Stomach (tissue), 19 donors: ENCODE measurements at places on chromosomes 6 and 20. TPM values are rescaled to one million over a fixed set of nuclear protein-coding genes. Genes with fewer than 3 reads are reported as not detected.

Gene GLP1R
- total RNA-seq = not detected

DNA sequence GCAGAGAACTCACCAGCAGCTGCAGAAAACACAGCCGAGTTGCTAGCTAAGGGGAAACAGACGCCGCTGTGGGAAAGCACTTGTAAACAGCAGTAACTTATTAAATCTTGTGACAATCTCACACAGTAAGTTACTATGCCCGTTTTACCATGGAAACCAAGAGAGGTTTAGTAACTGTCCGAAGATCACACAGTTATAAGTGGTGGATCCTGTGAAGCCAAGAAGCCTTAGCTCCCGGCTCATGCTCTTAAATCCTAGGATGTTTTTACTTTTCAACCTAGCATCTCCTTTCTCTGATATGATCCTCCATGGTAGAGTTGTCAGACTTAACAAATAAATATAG lies 1.5 kb upstream of the SULF2 start:
- no peak for DNase-seq

DNA sequence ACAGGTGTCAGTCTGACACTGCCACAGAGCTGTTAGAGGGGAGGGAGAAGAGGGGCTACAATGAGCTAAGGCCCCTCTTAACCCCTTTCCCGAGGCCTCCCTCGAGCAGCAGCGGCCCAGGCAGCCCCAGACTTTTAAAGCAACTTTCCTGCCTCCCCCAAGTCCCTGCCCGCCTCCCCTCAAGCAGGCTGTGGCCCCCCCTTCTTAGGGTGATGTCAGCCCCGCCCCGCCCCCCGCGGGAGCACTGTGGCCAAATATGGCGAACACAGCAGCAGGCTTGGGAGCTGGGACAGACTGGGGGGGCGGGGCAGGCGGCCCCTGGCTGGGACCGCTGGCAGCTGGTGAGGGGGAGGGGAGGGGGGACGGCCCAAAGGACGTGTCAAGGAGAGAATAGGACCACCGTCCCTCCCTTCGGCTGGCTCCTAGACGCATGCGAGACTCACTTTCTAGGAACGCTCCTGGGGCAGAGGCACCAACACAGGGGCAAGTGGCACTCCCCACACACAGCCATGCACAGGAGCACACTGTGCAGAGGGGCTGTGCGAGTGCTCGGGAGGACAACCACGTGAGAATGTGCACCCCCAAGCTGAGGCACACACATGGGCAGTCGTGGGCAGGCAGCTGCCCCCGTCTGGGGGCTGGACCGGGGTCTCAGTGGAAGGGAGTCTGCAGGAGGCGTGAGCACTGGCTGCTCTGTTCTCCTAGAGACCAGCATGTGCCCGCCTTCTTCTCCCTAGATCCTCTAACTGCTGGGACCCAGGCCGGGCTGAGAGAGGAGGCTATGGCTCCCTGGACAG lies 6.7 kb downstream of the TEAD3 start:
- DNase-seq = peak; percentile 94

Gene TLDC2
- not detected for total RNA-seq

DNA sequence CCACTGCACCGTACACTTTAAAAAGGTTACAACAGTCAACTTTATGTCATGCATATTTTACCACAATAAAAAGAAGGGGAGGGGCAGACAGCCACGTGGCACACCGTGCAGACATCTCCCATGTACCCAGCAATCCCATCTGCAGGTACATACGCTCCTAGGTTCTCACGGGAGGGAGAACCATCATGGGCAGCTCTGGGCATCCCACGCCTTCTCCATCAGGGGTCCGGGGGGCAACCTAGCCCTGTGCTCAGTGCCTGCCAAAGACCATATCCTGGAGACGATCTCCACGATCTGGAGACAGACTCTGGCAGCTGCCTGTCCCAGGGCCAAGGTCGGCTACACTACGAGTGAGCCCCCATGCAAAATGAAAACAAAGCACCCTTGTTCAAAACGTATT lies 2.5 kb upstream of the BNIP5 start:
- DNase-seq = no peak

DNA sequence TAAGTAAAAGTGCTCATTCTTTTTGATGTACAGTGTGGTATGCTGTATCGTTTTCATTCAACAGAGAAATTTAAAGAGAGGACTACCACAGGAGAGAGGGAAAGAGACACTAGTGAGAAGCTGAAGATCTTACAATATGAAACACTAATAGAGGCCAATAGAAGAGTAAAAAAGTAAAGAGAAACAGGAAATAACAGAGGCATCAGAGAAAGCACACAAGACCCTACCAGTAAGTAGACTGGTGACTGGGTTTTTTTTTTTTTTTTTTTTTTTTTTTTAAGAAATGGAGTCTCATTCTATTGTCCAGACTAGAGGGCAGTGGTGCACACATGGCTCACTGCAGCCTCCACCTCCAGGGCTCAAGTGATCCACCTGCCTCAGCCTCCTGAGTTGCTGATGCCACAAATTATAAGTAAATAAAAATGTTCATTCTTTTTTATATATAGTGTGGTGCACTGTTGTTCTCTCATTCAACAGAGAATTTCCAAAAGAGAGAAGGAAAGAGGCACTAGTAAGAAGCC lies 18.8 kb downstream of the ELOVL4 start:
- DNase-seq = no peak

DNA sequence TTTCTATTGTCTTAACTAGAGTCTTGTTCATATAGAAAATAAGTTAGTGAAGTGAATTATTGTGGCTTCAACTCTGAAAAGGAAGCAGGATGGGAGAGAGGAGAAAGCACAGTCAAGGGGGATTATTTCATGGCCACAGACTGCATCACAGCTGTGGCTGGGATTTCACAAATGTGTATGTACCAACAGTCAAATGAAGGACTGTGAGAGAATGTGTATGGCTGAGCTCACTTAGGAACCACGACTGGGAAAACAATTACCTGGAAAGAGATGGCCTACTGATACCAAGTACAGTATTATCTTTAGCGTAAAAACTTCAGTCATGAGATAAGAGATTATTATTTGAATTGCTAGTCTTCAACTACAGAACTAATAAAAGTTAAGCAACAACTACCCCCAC lies 54.9 kb downstream of the SESN1 start:
- DNase-seq = no peak

DNA sequence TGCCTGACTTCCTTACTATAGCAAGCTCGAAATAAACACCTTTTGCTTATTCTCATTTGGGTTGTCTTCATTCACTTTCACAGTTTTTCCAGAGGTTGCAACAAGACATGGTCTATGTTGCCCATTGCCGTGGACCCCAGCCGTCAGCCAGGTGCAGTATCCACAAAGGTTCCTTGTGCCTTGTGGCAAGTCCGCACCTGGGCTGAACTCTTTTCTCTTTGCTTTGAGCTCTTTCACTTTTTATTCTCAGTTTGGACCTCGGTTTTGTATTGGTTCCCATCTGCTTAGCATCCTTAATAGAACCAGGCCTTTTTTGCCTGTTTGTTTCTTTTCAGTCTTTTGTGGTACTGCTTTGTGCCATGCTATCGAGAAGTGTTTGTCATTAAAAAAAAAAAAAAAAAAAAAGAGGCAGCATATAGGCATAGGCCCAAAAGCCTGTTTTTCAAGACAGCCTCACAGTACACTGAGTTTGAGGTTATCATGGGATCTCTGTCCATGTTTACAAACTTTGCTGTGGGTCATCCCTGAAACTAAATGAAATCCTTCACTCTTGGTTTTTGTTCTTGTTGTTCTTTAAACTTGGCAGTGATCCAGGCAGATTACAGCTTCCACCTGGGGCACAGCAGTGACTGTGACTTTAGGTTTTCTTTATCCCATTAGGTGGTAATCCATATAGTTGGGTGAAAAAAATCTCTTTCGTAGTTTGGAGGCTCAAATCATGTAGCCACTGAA lies 33.3 kb downstream of the GSTA3 start:
- no peak for DNase-seq

Gene SNAP25
- total RNA-seq = 12.5 TPM

DNA sequence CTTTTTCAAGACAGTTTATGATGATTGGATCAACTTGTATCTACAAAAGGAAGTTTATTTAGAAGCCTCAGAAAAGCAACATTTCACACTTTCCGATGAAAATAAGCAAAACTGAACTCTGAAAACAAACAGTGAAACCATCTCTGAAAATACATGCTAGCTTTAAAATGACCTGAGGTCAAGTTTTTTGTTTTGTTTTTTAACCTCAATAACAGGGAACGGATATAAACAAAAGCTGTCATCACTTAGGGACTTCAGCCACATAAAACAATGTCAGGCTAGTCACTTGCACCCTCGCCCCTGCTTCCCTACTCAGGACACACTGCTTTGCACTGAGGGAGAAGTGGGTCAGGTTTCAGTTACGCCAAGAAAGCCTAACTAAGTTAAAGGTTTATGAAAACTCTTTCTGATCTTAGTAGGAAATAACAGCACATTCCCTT lies 11.6 kb downstream of the BACH2 start:
- DNase-seq = no peak

GRCh38 chr6:151690768-151691562 lies 116.5 kb upstream of the ESR1 start:
- DNase-seq = no peak

- peak; percentile 67 for DNase-seq
Measured at GRCh38 chr6:37134396-37135191, 35.4 kb upstream of the PIM1 start.

GRCh38 chr20:5328268-5328667 lies 11.5 kb upstream of the PROKR2 start:
- no peak for DNase-seq

DNA sequence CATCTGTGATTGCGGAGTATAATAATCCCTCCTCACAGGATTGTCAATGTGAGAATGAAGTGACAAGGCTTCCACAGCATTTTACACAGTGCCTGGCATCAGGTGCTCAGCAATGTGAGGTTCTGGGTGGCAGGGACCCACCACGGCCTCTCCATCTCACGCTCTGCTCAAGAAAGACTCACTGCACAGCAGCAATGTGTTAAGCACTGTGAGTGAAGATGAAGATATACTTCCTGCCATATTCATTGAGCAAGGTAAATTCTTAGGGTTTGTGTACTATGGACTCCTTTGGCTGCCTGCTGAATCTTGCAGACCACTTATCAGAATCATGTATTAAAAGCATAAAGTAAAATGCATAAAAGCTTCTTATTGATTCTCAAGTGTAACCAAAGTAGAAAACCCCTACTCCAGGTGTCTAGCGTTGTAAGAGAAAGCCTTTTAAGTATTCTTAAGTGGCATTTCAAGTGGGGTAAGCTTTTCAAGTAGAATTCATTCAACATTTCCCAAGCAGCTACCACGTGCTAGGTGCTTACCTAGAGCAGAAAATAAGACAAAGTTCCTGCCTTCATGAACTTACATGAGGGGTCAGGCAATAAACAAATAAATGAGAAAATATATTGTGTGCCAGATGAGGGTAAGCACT lies 17.0 kb upstream of the MEP1A start:
- no peak for DNase-seq

Gene SEL1L2
- not detected for total RNA-seq

- DNase-seq = no peak
Measured at GRCh38 chr20:41984031-41984430, 365.9 kb upstream of the CHD6 start.

- no peak for DNase-seq
Measured at GRCh38 chr20:35635652-35636051, 20.0 kb downstream of the SPAG4 start.

Gene FIG4
- total RNA-seq = 29.0 TPM

DNA sequence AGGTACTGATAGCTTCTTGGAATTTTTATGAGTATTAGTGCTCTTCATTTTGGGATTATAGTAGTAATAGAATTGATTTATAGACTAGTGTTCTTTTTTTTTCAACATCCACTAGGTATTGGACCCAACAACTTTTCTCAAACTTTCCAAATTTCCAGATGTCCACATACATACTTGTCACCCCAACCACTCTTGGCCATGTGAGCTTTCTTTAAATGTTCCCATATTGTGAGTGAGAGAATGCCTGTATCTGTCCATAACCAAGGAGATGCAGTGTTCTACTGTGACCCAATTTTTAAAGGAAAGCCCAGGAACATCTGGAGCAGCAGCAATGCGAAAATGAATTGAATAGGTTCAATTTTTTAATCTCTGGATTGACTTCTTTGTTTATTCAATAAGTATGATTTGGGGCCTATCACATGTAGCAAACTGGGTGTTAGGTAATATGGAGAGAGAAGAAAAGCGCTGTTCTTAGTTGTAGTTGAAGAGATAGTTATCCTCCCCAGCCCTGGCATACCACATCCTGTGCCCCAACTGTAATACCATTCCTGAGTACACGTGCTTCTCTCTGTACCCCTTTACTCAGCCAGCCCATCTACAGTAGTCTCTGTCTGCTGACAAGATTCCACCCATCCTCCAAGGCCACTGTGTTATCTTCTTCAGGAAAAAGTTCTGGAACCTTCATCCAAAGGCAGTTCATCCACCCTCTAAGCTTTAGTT lies 116.8 kb upstream of the SUPT3H start:
- no peak for DNase-seq

Gene SLC22A3
- 8.5 TPM for total RNA-seq

Gene OR2H2
- total RNA-seq = not detected

- DNase-seq = no peak
Measured at GRCh38 chr20:10110151-10110550, 75.4 kb downstream of the ANKEF1 start.

GRCh38 chr6:83976871-83977270 lies 56.7 kb upstream of the MRAP2 start:
- peak; percentile 63 for DNase-seq

Gene TCF15
- total RNA-seq = 0.43 TPM

DNA sequence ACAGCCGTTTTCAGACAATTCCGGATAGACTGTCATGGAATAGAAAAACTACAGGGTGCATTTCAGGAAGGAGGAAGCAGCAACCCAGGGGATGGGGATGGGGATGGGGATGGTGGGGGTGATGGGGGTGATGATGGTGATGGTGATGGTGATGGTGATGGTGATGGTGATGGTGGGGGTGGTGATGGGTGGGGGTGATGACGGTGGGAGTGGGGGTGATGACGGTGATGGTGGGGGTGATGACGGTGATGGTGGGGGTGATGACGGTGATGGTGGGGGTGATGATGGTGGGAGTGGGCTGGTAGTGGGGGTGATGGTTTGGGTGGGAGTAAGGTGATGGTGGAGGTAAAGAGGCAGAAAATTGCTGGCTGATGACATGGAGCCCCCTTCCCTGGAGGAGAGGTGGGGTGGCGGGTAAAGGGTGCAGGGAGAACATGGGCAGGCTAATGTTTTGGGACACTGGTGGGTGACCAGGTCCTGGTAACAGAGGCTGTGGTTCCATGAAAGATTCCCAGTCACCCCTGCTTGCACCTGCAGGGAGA lies 17.5 kb downstream of the LAMA5 start:
- no peak for DNase-seq

- DNase-seq = peak; percentile 78
Measured at GRCh38 chr6:43669050-43669921, 18.3 kb downstream of the MRPS18A start.

Gene NEDD9
- 11.3 TPM for total RNA-seq

GRCh38 chr6:136922685-136923006 lies 545 bp downstream of the SLC35D3 start:
- no peak for DNase-seq

DNA sequence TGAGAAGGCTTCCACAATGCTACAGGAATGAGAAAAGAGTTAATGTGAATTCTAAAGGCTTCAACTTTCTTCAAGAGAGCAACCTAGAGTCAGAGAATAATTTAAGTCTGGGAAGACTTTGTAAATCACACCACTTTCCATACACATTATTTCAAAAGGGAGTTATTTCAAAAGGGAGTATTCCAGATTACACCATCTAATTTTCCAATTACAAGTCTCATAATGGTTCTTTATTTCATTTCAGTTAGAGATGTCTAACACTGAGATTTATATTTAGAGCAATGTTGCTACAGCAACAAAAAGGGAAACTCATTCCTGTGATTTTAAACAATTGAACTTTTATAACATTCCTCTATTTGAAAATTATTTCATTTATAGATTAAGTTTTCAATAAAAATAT lies 98.8 kb upstream of the DST start:
- DNase-seq = no peak

GRCh38 chr6:11042750-11043377 lies 1.2 kb downstream of the ELOVL2 start:
- no peak for DNase-seq
